ENCODE measurements at places on chromosomes 13 and 19.

- DNase-seq, result no peak
Measured at GRCh38 chr13:110275931-110276552, 30.9 kb downstream of the COL4A1 start.

DNA sequence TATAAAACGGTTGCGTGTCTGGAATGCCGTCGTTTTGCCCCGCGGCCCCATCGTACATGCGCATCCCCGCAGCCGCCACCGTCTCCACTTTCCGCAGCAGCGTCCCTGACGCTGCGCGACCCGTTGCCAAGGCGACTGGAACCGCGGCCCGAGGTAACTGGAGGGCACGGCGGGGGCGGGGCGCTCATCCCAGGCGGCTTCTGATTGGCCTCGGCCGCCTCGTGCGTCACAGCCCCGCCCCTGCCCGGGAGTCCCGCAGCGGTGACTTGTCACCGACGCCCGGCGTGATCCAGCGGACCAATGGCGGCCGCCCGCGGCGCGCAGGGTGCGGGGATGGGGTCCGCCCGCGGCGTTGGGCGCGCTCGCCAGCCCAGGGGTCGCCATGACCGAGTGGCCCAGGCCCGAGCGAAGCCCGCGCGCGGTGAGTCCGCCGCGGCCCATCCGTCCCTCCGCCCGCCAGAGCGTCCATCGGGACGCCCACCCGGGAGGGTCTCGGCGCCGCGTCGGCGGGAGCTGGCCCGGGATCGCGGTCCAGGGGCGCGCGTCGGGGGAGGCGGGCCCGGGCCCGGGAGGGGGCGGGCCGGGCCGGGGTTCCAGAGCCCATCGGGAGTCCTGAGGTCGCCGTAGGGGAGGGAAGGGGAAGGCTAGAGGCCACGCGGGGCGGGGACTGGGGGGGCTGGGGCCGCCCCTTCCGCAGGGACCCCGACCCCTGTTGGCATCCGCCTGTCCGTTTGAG is at the start of gene ZSCAN1:
Gene ZSCAN1 (plus strand): TSS at position 285 of the 736 bp plus-strand sequence. CDS start 3,812 bp downstream, outside the sequence.
- no peak for DNase-seq

DNA sequence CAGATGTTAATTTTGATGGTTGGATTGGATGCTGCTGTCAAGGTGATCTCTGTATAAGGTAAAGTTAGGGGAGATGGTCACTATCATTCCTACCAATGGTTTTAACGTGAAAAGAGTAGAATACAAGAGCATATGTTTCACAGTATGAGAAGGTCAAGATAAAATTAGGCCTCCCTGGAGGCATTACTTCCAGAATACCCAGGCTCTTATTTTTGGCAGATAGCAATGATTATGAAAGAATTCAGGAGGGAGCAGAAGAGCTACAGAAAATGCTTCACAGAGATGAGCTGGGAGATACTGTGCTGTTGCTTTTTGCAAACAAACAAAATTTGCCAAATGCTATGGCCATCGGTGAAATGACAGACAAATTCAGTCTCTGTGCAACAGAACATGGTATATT is 547.5 kb upstream of the SPRY2 start:
- DNase-seq, result no peak

- DNase-seq, result no peak
Measured at GRCh38 chr19:33393286-33394005, 19.9 kb downstream of the CEBPG start.

GRCh38 chr13:48749699-48750473 is 96.2 kb downstream of the CYSLTR2 start:
- peak; percentile 15 for DNase-seq

DNA sequence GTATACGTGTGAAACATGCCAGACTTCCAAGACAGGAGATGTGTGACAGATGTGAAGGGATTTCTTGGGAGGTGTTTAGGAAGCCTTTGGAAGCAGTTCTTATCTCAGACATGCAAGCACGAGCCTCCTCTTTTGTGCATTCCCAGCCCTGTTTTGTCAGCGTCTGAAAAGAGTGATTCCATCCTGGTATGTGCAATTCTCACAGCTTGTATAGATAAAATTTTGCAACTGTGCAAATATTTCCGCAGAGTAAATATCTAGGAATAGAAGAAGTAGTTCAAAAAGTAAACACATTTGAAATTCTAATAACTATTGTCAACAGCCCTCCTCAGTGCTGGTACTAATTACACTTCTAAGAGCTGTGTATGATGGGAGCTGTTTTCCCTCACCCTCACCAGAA is 72.3 kb upstream of the C1QTNF9B start:
- no peak for DNase-seq

DNA sequence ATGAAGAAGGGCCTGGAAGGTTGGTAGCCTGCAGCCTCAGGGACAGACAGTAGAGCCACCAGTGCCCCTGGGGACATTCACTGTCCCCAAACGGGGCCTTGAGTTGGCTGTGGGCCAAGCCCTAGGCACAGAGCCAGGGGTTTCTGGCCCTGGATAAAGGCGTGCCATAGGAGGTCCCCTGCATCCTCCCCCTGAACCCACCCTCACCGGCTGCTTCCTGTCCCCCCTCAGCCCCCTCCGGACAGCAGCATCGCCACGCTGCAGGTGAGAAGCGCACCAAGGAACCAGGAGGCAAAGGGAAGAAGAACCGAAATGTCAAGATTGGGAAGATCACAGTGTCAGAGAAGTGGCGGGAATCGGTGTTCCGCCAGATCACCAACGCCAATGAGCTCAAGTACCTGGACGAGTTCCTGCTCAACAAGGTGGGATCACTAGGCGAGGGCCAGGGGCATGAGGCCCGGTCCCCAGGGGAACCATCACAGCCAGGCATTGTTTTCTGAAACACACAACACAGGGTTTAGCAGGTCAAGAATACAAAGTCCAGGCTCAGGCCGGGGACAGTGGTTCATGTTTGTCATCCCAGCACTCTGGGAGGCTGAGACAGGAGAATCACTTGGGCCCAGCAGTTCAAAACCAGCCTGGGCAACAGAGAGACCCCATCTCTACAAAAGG is 14.6 kb upstream of the USE1 start:
- DNase-seq, result no peak

GRCh38 chr19:38336638-38337359 is 1.2 kb downstream of the CATSPERG start:
- peak; percentile 94 for DNase-seq

DNA sequence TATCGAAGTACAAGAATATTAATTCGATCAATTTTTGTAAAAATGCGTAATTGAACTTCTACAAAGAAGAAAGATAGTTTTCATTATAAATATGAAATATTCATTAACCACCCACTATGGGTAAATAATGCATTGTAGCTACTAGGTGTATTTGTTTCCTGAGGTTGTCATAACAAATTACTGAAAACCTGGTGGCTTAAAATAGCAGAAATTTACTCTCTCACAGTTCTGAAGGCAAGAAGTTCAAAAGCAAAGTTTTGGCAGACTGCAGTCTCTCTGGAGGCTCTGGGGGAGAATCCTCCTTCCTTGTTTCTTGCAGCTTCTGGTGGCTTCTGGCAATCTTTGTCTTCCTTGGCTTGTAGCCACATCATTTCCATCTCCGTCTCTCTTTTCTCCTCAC is 99.2 kb upstream of the MIR17HG start:
- DNase-seq, result no peak

GRCh38 chr19:8494158-8494557 is 8.3 kb downstream of the PRAM1 start:
- DNase-seq, result no peak

DNA sequence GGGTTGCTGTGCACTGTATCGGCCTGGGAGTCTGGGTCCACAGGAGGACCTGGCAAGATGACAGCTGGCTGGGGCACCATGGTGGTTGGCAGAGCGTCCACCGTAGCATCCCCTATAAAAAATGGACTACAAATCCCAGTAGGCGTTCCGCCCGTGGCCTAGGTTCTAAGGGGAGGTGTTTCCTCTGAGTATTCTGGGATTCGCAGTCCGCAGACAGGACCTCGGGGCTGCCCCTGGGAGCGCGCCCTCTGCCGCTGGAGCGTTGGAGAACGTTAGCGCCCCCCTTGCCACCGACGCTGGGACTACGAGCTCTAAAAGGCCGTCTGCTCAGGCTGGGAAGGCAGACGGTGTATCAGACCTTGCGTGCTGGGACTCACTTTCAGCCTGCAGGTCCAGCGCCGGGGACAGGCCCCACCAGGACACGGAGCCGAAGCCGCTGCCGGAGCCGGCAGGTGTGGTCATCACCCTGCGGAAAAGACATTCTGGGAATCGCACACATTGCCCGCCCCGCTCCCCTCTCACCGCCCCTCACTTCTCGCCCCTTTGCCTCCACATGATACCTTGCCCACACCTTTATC is 372 bp downstream of the DNAAF3 start:
- no peak for DNase-seq

- no peak for DNase-seq
Measured at GRCh38 chr19:11268783-11269267, 6.5 kb upstream of the DOCK6 start.

DNA sequence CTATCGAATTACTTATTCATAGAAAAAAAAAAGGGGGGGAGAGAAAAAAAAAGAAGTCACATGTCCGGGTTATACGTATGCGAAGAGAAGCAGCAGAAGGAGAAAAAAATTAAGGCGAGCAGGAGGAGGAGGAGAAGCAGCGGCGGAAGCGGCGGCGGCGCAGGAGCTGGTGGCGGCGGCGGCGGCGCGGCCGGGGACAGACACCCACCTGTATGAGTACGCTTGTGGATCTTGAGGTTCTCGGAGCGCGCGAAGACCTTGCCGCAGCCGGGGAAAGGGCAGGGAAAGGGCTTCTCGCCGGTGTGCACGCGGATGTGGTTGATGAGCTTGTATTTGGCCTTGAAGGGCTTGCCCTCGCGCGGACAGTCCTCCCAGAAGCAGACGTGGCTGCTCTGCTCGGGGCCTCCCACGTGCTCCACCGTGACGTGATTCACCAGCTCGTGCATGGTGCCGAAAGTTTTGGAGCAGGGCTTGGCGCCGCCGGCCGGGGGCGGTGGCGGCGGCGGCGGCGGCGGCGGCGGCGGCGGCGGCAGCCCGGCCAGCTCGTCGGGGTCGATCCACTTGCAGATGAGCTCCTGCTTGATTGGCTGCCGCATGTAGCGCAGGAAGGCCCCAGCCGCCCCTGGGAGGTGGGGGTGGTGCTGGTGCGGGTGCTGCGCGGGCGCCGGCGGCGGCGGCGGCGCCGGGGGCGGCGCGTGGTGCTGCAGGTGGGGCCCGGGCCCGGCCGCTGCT is 1.5 kb downstream of the ZIC5 start:
- no peak for DNase-seq

GRCh38 chr19:29524201-29524911 is 1.4 kb upstream of the VSTM2B start:
- no peak for DNase-seq

DNA sequence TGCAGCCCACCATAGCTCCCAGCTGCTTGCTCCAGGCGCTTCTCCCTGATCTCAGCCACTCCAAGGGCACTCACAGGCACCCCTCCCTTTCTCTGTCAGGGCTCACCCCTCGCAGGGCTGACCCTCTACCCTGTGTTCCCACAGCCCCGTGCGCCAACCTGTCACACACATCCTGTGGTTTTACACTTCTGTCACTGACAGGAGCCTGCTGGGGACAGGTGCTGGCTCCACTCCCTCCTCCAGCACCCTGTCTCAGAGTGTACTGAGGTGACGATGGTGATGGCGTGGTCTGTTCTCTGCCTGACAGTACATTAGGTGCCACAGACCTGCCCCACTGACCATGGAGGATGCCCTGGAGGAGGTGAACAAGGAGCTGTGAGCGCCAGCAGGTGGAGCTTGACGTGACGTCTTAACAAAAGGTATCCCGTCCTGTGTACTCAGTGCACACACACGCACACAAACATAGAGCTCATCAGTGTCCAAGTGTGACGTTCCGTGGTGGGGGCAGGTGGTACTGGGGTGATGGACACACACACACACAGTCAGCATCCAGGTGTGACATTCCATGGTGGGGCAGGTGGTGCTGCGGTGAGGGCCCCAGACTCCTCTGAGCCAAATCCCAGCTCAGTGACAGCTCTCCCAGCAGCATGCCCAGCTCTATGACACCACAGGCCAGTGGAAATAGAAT is 20.9 kb downstream of the C19orf44 start:
- DNase-seq, result no peak

- DNase-seq, result no peak
Measured at GRCh38 chr13:94249512-94249911, 230.0 kb downstream of the DCT start.

DNA sequence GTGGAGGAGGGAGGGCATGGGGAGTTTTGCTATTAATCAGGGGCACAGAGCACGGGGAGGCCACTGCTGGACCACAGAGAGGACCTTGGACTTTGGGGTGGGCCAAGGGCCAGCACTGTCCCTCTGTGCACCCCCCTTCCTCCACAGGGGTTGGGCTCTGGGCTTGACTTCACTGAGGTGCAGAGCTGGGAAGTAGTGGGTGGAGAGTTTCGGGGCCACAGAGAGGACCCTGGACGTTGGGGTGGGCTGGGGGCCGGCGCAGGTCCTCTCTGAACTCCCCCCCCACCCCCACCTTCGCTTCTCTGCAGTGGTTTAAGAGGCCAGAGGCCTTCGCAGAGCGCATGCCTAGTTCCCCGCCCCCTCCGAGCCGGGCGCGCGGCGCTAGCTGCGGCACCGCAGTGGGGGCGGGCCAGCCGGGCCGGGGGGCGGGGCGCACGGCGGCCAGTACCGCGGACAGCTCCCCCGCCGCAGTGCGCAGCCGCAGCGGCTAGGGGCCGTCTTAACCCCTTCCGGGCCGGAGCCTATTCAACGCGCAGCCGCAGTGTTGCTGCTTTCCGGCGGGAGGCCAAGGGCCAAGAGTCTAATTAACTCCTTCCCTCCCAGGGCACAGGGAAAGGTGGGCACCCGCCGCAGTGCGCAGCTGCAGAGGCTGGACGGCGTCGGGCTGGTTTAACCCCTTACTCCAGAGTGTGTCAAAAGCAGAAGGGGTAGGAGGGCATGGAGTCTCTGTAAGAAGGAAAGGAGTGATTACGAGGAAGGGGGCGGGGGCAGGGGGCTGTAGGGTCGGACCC is 3.7 kb downstream of the KCNC3 start:
- DNase-seq, result peak; percentile 58

- DNase-seq, result no peak
Measured at GRCh38 chr13:47598340-47598911, 402.6 kb downstream of the SUCLA2 start.

DNA sequence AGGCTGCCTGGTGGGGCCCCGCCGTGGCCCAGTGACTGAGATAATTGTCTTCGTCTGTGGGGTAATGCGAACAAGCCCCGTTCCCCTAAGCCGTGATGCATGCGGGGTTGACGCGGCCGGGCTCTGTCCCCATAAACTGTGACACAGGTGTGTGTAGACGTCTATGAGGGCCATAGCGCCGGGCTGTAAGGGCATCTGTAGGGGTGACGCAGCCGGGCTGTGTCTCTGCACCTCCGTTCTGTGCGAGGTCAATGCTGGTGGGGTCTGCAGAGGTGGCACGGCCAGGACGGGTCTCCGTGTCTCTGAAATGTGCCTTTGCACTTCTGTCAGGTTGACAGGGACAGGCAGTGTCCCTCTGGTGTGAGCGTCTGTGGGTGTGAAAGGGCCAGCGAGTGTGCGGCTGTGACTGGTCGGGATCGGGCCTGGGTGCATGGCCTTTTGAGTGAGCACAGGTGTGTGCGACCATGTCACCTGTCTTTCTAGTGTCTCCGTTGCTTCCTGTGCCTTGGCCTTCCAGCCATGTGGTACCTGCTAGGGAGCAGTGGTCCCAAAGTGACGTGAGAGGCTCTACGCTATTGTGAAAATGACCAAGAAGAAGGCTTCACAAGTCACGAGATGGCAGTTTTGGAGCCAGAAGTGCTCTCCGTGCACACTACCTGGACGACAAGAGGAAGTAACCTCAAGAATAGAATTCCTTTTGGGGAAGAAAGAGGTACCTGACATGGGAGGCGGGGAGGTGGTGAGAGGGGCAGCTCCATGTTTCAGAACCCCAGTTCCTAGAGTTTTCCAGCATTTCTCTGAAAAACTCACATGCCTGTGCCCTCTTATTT is 16.4 kb upstream of the ZNF331 start:
- no peak for DNase-seq

GRCh38 chr19:54530866-54531265 is 28.2 kb downstream of the LAIR2 start:
- DNase-seq, result no peak

- DNase-seq, result no peak
Measured at GRCh38 chr19:40921005-40921897, 39.2 kb upstream of the CYP2A7 start.

Data from activated CD4-positive, alpha-beta T cell treated with anti-CD3 and anti-CD28 coated beads for 1 hour (primary cell).